NCI-H187 (cell line): ENCODE measurements at places on chromosomes 2 and 18.

GRCh38 chr2:26701596-26701995 is 9.1 kb downstream of the KCNK3 start:
- no peak for DNase-seq

GRCh38 chr2:18950361-18950851 is 361.0 kb upstream of the NT5C1B start:
- no peak for DNase-seq

- no peak for DNase-seq
These were observed 49.8 kb upstream of the RAB6D start for GRCh38 chr2:131413785-131414184.

DNA sequence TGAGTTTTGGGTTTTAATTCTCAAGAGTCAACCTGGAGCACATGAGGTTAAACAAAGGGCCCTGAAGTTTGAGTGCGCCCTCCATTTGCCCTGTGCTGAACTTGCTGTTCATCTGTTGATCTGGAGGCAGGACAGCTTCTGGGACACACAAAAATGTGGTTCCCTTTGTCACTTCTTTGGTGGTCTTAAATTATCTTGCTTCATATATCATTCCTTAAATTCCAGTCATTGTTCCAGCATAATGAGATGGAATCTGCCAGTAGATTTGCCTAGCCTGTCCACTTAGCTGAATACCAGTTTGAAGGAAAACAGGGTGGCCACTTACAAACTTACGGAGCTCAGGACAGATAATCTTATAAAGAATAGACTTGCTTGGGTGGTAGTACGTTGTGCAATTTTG is 916 bp downstream of the CETN1 start:
- no peak for DNase-seq

DNA sequence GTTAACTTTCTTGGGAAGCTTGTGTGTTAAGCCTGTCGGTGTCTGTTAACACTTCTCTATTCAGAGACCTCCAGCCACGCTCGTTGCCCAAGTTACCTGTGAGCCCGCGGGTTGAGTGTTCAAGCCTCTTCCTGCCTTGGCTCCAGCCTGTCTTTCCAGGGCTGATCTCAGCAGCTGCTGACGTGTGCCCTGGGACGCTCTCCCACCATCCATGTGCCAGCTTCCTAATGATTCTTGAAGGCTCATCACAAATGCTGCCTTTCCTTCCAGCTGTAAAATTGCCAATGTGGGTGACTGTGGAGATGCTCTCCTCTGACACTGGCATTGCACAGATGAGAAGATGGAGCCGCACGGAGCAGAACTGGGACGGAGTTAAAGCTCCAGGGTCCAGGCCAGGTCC is 6.1 kb downstream of the RNF144A start:
- DNase-seq: no peak

GRCh38 chr2:17543848-17544247 is 3.4 kb downstream of the VSNL1 start:
- DNase-seq: no peak

GRCh38 chr2:25286723-25287483 is 54.8 kb downstream of the DNMT3A start:
- DNase-seq: no peak

DNA sequence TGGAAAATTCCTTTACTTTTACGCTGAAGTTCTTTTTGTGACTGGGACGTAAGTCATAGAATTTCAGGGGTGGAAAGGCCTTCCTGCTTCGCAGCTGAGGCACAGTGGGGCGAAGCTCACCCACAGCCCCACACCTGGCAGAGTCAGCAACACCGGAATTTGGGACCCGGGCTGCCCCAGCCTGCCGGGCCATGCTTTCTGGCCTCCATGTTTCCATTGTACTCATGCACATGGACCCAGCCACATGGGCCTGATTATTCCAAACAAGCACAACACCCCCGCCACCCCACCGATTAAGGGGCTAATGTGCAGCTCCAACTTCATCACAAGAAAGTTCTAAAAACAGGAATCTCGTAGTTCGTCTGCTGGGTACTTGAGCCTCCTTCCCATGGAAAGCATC is 82.5 kb downstream of the CABLES1 start:
- no peak for DNase-seq

GRCh38 chr2:231111987-231112386 is 12.9 kb downstream of the HTR2B start:
- DNase-seq: no peak

DNA sequence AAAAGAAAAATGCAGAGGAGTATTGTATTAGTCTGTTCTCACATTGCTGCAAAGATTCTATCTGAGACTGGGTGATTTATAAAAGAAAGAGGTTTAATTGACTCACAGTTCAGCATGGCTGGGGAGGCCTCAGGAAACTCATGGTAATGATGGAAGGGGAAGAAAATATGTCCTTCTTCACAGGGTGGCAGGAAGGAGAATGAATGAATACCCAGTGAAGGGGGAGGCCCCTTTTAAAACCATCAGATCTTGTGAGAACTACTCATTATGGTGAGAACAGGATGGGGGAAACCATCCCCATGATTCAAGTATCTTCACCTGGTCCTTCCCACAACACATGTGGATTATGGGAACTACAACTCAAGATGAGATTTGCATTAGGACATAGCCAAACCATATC is 9.1 kb upstream of the PLCL1 start:
- DNase-seq: no peak

- no peak for DNase-seq
These were observed 582.1 kb upstream of the SETBP1 start for GRCh38 chr18:44098551-44099098.

GRCh38 chr18:35641916-35642315 is 60.4 kb downstream of the GALNT1 start:
- no peak for DNase-seq

- DNase-seq: no peak
These were observed 101.9 kb downstream of the DNER start for GRCh38 chr2:229612384-229612971.
